ENCODE measurements at places on chromosomes 4 and X.

DNA sequence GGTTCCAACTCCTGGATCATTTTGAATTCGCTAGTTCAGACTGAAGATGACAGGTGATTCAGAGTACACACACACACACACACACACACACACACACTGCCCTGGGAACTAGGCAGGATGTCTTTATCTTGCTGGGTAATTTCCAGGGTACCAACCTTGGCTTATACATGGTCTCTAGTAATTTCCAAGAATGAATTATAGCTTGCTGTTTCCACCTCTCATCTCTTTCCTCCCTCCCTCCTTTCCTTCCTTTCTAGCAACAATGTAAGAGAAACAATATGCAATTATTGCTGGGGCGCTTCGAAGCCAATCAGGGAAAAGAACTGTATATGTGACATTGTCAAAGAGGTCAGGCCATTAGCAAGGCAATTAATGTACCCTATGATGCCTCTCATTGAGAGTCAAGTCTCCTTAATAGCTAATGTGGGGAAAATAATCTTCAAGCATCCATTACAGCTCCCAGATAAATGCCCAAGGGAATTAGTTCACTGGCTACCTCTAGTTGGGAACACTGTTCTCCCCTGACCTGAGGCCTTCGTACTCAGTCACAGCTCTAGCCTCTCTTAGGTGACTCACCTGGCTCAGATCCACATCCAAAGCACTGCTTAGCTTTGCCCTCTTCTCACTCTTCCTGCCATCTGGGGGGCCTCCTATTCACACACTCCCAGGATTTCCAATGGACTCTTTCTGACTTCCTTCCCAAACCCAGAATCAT is 311.5 kb downstream of the PPP1R2C start:
- DNase-seq: no peak

DNA sequence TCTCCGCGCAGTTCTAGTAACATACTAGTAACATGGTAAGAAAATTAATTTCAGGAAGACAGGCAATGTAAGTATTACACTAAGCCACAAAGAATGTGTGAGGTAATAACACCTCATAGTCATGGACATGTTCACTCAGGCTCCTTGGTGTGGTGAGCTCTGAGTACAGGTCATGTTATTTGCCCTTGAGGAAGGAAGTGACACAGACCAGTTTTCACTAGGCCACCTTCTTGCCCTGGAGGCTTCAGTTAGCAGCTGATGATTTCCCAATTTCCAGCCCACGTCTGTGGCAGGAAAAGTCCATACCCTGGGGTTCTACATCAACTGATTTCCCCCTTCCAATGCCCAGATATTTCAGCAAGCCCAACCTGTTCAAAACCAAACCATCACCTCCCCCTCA is 6.7 kb downstream of the APOO start:
- DNase-seq: no peak

DNA sequence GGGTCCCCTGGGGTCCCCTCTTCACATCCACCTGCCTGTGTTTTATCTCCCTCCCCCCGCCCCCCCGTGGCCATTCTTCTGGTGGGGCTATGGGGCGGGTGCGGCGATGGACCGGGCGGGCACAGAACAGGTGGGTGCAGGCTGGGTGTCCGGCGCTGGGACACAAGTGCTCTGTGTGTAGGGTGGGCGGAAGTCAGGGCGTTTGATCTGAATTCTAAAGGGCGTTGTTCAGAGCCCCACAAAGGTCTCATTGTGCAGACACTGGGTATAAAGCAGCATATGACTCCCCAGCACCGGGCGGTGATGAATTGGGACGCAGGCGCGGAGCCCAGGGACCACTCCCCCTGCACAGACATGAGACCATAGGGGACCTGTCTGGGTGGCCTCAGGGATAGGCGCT is at the start of gene GJB1:
GJB1 (plus strand) TSS at position 296 of the 400 bp plus-strand sequence. CDS start 484 bp downstream, outside the sequence.
- no peak for DNase-seq

- DNase-seq: peak; percentile 9
These were observed 843.4 kb downstream of the FSTL5 start for GRCh38 chr4:161320377-161320776.
